Stomach (tissue), 19 donors: ENCODE measurements at places on chromosomes 1 and 21. TPM values are rescaled to one million over a fixed set of nuclear protein-coding genes. Genes with fewer than 3 reads are reported as not detected.

DNA sequence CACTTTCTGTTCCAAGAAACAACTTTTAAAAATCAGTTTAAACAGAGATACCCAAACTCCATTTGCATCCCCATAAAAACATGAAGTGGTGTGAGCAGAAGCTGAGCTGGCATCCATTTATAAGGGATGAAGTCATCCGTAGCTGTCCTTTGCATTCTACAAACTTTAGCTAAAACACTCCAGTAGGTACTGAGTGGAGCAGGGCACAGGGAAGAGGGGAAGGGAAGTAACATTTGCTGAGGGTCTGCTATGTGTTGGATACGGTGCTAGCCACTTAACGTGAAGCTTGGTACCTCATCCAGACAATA lies 32.9 kb downstream of the VWA5B1 start:
- DNase-seq, result no peak

The CHODL gene
- polyA plus RNA-seq, result 0.40 TPM

GRCh38 chr1:49728377-49728776 lies 295.4 kb downstream of the AGBL4 start:
- no peak for DNase-seq

The MFN2 gene
- polyA plus RNA-seq, result 31.2 TPM
